ENCODE measurements at places on chromosomes 13 and 19.

GRCh38 chr19:1068009-1069001 is 1.3 kb downstream of the ARHGAP45 start:
- peak; percentile 71 for DNase-seq

DNA sequence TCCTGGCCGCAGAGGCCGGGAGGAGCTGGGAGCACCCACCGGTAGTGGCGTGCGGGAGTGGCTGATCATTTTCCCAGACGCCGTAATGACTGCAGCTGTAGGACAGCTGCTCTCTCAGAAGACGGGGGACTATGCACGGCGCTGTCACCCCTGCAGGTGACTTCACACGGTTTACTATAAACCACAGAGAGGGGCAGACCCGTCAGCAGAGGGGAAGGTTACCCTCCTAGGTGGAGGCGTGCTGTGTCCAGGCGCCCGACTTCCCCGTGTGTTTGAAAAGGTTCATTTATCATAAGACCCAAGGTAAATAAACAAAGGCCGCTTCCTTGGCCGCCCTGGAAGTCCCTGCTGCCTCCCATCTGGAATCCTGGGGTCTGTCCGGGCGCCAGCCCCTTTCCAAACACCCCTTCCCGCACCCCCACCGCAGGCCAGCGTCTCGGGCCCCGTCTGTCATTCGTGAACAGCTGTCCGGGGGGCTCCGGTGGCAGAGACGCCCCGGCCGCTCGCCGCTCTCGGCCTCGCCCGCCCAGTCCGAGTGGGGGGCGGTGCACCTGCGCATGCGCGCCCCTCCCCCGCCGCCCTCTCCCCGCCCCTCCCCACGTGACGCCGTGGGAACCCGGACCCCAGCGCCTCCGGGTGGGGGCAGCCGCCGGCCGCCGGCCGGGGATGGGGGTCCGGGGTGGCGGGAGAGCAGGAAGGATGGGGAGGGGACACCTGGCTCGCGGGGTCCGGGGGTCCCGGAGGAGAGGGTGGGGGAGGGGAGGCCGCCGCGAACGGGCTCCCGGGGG is 915 bp downstream of the SHC2 start:
- DNase-seq = peak; percentile 26

- DNase-seq = no peak
Measured at GRCh38 chr13:53174545-53174944, 145.9 kb downstream of the OLFM4 start.

GRCh38 chr13:110882972-110883371 is 31.9 kb downstream of the ANKRD10 start:
- no peak for DNase-seq

GRCh38 chr13:50548586-50548985 is 294.9 kb downstream of the DLEU7 start:
- no peak for DNase-seq

- no peak for DNase-seq
Measured at GRCh38 chr19:48624791-48625723, 5.8 kb downstream of the SPHK2 start.

GRCh38 chr13:36193151-36193855 is 21.1 kb downstream of the SOHLH2 start:
- no peak for DNase-seq

DNA sequence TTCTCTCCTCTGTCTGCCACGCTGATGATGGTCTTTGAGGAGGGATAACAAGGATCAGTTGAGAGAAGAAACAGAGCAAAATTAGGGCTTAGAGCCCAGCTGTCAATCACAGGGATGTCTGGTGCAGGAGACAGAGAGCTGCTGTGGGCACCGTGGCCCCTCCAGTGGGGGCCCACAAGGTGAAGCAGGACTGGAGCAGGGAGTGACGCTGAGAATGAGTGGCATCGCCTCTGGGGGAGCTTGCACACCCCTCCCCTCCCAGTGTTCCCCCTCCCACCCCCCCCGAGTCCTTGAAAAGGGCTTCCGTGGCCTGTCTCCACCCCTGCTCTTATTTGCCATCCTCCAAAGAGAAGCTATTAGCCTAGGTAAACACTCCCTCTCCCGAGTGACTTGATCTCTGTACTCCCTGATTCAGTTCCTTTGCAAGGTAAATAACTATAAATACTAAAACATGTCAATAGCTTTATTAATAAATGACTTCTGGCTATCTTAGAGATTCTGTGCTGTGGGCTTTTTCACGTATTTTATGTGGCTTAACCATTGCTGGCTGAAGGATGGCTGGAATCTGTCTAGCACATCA is 440.0 kb downstream of the ZNF536 start:
- no peak for DNase-seq

- DNase-seq = no peak
Measured at GRCh38 chr19:44848036-44848811, 2.1 kb downstream of the NECTIN2 start.

GRCh38 chr19:12790628-12791344 is 500 bp upstream of the JUNB start:
- DNase-seq = no peak

DNA sequence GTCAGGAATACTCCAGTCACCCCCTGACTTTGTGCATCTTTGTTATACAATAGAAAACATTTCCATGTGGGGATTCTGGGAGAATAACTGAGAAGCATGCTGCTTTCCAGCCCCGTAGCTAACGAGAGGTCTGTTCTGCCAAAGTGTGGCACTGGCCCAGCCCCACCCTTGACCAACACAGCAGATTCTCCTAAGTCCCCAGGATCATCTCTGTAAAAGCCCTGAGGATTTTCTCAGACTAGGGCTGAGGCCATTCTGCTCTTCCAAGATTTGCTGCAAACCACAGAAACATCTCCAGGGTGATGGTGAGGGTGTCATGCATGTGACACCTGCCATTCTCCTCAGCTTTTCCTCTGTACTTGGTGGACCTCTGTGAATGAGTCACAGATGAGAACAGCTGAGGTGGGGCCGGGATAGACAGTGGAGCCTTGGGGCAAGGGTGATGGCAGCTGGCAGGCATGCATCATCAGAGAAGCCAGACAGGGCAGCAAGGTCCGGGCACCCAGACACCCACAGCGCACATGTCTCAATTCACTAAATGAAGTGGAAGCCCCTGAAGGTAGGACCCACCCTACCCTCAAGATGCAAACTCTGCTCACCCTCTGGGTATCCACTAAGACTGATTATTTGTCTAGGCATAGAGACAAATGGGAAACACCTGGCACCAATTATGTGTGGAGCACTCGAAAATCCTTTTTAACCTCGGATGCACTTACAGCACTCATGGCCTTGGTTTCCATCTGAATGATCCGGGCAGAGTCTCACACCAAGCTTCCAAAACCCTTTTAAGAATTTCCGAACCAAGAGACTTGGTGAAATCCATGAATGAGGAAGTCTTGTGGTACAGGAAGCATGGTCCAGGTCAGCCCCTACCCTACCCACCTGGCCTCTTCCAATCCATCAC is 20.1 kb upstream of the DOCK9 start:
- peak; percentile 39 for DNase-seq

GRCh38 chr19:29545866-29546582 is 20.2 kb downstream of the VSTM2B start:
- no peak for DNase-seq

GRCh38 chr13:108595436-108596274 is 33.8 kb upstream of the MYO16 start:
- DNase-seq = peak; percentile 24

DNA sequence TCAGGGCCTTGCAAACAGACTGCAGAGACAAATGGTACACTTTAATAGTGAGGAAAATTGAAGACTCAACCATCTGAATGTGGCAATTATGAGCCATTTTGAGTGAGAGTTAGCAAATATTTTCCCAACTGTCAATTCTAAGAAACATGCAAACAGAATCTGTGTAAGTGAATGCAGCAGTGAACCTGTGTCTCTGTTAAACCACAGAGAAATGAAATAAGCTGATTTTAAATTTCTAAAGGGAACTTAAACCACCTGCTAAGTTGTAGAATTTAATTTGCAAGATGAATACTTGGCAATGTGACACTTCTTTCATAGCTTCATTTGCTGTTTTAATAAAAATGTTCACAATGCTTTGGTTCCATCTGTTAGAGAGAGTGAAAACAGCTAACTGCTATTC is 42.0 kb upstream of the TDRD3 start:
- DNase-seq = no peak

- no peak for DNase-seq
Measured at GRCh38 chr19:7739211-7739755, 7.4 kb upstream of the CLEC4G start.

DNA sequence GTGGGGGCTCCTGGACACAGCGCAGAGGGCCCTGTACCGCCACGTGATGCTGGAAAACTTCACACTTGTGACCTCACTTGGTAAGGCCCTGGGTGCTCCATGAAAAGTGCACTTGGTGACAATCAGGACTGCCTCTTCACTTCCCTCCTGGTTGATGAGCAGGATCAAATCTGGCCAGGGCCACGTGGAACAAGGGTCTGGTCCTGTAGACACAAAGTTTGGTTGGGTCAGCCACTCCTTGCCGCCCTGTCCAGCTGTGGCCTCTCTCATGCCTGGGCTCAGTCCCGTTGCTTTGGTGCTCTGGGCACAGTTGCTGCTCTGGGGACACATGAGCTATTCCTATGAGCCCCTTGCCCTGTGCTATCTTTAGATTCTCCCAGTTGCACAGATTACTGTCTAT is 2.3 kb downstream of the ZNF324B start:
- no peak for DNase-seq

- DNase-seq = no peak
Measured at GRCh38 chr13:93778548-93778947, 551.9 kb downstream of the GPC6 start.

DNA sequence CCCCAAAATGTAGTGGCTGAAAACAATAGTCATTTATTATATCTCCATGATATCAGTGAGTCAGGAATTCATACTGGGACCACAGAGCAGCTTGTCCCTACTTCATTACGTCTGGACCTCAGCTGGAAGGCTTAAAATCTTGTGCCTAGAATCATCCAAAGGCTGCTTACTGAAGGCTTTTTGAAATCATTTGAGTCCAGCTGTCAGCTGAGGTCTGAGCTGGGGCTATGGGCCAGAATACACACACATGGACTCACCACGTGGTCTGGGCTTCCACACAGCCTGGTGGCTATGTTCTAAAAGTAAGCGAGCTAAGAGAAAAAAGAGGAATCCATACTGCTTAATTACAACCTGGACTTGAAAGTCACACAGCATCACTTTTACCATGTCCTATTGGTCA is 209.2 kb downstream of the KCTD12 start:
- no peak for DNase-seq

DNA sequence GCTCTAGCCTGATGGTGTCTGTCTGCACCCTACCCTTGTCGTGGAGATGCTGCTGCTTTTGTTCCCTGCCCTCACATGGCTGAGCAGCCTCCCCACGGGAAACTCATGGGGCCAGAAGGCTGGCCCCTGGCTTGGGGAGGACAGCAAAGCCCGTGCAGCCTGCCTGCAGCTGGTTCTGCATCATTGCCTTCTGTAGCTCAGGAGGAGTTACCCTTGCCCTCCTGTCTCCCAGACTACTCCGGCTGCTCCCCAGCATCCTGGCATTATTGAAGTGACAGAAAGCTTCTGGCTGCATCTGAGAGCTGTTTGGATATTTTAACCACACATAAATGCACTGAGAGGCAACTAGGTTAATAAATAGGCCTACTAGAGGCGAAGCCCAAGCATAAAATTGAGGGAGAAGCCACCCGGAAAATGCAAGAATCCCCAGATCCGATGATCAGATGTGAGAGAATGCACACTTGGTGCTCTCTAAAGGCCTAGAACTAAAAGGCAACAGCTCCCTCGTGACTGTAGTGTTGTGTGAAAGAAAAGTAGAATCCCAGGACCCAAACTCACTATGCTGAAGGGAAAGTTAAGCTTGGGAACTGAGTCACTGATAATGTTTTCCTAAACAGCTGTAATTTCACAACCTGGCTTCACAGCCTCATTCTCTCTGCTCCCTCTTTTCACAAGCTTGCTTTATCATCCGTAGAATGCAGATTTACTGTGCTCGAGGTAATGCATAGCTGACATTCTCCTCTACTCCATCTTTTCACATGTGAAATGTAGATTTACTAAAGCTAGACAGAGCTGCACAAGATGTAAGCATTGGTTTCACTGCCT is 110.8 kb downstream of the TNFRSF19 start:
- DNase-seq = no peak

DNA sequence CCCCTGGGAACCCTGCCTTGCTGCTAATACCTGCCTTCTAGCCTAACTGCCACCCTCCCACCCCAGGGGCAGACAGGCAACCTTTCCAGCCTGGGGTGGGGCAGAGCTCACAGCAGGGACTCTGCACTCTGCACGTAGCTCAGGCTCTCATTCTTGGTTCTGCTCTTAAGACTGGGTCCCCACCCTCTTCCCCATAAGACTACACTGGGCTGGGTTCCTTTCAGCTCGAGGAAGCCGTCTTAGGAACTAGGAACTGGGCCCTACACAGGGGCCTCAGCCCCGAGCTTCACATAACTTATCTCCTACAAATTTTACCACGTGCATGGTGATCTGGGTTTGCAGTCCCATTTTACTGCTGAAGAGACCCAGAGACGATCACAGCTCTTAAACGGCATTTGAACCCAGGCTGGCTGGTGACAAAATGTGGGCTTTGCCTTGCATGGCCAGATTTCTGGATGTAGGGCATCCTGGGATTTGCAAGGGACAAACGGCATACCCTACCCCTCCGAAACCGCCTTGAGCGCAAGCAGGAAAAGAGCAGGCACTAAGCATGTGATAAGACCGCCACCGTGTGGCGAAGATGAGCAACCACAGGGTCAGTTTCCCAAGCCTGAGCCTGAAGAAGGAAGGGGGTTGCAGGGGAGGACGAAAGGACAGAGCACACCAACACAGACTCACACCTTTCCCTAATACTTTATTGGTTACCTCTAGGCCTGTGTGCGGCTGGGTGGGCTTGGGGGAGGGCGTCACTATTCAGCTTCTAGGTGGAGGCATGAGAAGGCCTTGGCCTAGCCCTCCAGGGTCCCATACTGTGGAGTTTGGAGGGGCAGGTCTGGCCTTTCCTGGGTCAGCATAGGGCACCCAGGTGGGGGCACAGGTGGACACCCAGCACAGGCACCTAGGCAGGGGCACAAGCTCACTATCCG is 5.1 kb downstream of the JUNB start:
- DNase-seq = peak; percentile 84

DNA sequence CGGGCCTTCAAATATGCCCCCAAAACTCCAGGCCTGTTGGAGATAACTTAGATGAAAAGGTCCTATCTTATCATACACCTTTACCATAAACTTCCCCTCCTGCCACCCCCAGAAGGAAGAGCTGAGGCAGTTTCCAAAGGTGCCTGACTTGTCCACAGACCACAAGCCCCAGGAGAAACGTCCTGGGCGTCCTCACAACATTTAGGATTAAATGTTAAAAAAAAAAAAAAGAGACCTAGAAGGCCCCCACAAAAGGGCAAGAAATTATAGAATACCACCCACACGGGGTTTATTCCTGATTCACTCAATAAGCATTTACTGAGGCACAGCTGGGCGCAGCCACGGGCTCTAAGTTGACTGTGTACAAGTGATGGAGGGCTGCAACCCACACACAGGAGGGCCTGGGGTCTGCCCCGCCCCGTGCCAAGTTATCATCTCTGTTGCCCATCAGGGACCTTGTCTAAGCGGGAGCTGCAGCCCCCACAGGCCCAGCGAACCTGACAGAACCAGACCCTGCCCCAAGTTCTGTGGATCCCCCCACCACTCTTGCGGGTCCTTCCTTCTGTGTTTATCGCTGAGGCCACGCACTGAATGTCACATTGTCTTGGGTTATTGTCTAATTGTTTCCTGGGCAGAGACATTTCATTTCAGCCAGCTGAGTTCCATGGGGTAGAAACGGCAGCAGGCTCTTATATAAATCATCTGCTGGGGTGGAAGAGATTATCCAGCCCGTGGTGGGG is 83.0 kb upstream of the TM9SF2 start:
- peak; percentile 54 for DNase-seq

- no peak for DNase-seq
Measured at GRCh38 chr13:107329991-107330390, 762.1 kb upstream of the ARGLU1 start.

Measured in stimulated activated CD4-positive, alpha-beta T cell treated with anti-CD3 and anti-CD28 coated beads, Interleukin-15, amount 100 ng/mL, for 24 hours (primary cell).